ENCODE measurements at places on chromosomes 16 and 17. TPM values are rescaled to one million over a fixed set of nuclear protein-coding genes. Genes with fewer than 3 reads are reported as not detected.

GRCh38 chr17:59616253-59616920 lies 3.3 kb upstream of the CLTC start:
- DNase-seq = no peak

DNA sequence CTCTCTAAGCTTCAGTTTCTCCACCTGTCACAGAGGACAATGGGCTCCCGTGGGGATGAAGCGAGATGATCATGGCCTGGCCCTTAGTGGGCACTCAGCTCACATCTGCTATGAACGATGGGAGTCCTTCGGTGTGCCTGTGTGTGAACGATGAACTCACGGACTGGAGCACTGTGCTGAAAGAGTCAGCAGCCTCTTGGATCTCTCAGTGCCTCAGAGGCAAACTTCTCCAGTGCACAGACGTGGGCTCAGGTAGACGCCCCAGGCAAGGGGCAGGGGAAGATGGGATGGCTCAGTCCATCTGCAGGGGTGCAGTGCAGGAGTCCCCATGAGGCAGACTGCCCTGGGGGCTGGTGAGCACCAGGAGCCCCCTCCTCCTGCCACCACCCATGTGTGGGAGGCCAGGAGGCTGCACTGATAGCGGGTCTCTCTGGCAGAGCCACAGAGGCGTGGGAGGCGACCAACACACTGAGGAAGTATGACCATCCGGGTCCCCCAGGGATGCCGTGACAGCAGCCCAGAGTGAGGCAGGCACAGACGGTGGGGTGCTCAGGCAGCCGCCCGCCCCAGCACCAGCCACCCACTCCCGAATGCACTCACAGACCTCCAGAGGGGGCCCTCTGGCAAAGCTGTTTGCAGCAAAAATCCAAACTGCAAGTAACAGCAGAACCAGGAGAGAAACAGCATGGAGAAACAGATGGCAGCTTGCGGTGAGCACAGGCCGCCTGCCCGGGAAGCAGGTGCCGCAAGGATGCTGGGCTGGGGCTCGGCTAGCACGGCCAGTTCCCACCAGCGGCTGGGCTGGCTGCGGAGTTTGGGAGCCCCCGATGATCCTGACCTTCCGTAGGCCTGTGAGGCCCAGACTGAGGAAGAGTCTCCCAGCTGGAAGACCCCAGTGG lies 82.7 kb downstream of the RPH3AL start:
- no peak for DNase-seq

DNA sequence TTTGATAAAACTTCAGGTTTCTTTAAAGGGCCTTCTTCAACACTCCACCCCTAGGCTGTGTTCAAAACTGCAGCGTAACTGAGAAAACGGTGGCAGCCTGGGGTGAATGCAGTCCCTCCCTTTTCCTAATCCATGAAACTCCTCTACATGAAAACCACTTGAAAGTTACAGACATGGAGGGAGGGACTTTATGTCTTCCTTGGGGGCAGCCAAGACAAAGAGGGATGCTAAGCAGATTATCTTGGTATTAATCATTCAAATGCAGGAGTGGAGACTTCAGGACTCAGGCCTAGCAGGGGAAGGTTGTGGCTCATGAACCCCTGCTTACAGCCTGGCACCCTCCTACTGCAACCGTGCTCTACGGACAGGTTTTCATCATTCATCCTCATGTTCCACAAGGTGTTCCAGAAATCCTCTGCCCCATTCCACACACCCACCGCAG lies 46.8 kb downstream of the RNF112 start:
- no peak for DNase-seq

DNA sequence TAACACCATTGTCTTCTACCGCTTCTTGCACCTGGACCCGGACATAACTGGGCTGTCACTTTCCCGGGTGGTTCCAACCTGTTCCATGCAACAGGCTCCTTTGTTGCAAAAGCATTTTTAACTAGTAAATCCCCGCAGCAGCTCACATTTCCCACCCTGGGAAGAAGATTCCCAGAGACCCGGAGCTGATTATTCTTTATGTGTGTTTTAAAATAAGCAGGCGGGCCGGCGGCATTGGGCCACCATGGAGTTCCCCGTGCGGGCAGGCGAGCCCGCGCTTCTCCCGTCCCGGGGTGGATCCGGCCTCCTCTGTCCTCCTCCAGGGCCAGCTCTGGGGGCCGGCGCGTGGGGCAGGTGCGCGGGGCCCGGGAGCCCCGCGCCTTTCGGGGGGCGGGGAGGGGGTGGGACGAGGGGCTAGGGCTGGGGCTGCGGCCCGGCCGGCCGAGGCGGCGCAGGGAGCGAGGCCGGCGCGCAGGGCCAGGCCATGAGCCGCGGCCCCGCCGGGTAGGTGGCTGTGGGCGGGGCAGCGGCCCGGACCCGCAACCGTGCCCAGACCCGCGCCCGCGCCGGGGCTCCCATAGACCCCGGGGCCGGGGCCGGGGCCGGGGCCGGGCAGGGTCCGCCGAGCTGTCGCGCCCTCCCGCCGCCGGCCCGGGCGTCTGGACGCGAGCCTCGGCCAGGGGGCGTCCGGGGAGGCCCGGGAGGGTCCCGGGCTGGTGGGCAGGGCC lies 1.7 kb downstream of the CRAMP1 start:
- no peak for DNase-seq

DNA sequence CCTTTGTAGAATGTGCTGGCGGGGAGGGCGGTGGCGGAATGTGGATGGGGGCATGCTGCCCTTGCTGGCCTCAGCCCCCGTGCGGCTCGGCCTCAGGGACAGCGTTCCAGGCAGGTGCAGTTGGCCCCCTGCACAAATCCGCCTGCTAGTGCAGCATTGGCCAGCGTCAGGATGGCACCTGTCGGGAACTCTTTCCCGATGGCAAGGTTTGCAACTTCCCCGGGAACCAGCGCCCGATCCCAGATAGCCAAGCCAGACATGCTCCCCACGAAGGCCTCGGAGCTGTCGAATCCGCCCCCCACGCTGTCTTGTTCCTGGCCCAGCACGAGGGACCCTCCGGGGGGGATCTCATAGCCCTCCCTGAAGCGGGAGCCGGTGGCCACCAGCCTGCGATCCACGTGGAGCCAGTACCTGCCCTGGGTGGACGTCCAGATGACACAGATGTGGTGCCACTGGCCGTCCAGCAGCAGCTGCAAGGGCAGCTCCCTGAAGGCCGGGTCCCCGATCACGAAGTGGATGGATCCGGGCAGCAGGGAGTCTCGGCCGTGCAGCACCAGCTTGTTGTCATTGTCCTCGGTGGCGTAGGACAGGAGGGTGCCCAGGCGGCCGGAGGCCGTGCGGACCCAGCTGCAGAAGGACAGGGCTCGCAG lies 2.8 kb downstream of the PTX4 start:
- no peak for DNase-seq

DNA sequence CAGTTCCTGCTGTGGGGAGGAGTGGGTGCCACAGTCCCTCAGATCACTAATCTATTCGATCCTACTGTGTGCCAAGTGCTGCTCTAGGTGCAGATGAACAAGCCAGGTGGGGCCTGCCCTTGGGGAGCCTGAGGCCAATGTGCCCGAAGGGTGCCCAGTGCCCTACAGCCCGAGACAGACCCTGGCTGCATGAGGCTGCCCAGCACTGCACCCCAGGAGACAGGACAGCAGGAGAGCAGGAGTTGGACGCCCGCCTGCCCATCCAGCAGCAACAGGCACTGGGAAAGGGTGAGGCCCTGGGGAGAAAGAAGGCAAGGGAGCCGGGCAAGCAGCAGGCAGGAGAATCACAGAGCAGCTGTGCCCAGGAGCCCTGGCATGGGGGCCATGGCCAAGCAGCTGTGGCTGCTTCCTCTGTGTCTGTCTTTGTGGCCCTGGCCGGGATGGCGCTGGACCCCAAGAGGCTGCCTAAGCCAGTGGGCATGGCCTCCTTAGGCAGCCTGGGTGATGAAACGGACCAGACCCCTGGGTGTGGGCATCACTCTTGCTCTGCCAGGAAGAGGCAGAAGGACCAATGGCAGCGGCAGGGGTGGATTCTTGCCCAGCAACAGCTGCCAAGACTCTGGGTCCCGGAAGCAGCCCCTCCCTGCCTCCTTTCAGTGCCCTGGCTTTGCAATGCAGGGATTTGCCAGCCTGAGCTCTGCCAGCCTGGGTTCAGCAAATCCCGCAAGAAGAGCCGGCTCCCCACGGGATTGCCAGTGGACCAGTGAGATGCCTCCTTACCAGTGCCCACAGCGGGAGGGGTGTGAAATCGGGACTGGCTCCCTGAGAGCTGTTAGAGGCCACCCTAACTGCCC lies 179.6 kb upstream of the TNRC6C start:
- no peak for DNase-seq

- DNase-seq = no peak
Measured at GRCh38 chr16:54334208-54334607, 47.6 kb upstream of the IRX3 start.

DNA sequence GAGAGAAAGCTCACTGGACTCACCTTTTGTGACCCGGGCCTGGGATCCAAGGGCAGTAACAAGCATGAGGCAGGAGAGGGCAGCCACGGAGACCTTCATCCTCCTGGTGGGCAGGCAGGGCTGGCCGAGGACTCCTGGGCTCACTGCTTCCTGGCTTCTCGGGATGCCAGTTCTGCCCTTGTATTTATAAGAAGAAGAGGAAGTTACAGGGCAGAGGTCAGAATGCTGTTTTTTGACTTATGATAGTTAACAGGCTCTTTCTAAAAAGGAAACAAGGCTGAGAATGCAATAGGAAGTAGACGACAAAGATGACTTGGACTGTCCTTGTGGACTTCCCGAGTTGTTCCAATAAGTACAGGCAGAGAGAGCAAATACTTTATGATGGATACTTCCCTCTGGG lies at the start of gene CCL23:
CCL23 (minus strand) TSS at position 174 of the 400 bp plus-strand sequence; CDS start at position 99, 75 bp downstream.
- DNase-seq = no peak

GRCh38 chr17:74224959-74225725 lies 11.8 kb downstream of the TTYH2 start:
- no peak for DNase-seq

- no peak for DNase-seq
Measured at GRCh38 chr16:74455619-74456289, 34.5 kb upstream of the CLEC18B start.

- DNase-seq = no peak
Measured at GRCh38 chr17:43701318-43701743, 39.6 kb upstream of the MEOX1 start.

- DNase-seq = no peak
Measured at GRCh38 chr17:802901-803881, 21.0 kb downstream of the MRM3 start.

Gene DHRS11
- total RNA-seq = 11.0 TPM

Gene CCR7
- total RNA-seq = not detected

Gene BCAS3
- 52.3 TPM for total RNA-seq

Gene CCL8
- total RNA-seq = not detected

Gene AIPL1
- total RNA-seq = not detected

Gene PRSS53
- 0.68 TPM for total RNA-seq

Gene PRR15L
- total RNA-seq = not detected

Gene CD300LD
- not detected for total RNA-seq

Gene TP53TG3F
- not detected for total RNA-seq

Gene CDIP1
- total RNA-seq = 24.6 TPM
